ENCODE measurements at places on chromosomes 7 and 10.

DNA sequence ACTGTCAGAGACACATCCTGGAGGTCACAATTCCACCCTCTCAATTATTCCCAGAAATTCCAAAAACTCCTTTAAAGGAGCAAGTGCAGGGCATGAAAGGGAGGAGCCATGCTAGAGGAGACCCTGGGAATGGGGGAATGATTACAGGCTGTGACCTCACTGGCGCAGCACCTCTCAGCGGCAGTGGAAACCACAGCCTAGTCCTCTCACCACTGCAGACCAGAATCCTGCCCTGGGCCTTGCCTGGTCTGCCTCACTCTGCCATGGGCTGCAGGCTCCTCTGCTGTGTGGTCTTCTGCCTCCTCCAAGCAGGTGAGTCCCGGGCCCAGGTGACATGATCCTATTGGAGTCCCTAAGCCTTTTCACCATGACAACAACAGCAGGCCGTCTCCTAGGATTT is 50.5 kb upstream of the PRSS58 start:
- DNase-seq, result no peak

DNA sequence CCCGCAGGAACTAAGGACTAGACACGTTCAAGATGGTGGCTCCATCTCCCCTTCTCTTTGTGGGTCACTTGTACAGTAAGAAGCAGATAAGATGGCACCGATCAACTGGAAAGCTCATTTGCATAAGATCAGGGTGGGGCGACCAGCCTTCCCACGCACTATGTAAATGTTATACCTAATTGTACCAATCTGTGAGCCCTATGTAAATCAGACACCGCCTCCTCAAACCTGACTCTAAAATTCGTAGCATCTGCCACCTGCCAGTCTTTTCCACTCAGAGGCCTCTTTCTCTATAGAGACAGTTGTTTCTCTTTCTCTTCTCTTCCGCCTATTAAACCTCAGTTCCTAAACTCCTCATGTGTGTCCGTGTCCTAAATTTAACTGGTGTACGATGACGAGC is 324.5 kb downstream of the PHF14 start:
- no peak for DNase-seq

- no peak for DNase-seq
Observed at GRCh38 chr7:158428837-158429753, 158.5 kb downstream of the PTPRN2 start.

DNA sequence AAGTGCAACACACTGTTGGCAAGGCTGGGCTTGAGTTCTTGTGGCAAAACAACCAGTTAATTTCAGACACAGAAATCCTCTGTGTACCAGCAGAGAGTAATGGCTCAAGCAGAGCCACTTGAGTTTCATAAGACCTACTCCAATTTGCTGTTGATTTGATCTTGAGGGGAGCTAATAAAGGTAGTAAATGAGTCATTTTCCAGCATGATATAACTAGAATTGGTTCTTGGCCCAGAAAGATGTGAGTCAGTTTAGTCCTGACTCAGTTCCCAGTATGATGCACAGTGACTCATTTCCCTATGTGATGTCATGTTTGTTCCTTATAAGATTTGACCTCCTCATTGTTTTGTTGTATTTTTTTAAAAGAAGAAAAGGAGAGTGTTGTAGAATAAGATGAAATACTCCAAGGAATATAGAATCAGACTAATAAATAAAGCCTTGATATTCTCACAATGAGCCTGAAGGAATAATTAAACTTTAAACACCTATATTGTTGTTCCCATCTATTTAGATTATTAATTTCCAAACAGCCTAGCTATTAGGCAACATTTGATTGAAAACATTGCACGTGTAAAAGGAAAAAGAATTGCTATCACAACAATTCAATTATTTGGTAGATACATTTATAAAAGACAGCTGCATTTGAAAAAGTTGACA is 186.2 kb downstream of the REEP3 start:
- peak; percentile 34 for DNase-seq

GRCh38 chr7:75038508-75038907 is 35.1 kb downstream of the RCC1L start:
- DNase-seq, result no peak

DNA sequence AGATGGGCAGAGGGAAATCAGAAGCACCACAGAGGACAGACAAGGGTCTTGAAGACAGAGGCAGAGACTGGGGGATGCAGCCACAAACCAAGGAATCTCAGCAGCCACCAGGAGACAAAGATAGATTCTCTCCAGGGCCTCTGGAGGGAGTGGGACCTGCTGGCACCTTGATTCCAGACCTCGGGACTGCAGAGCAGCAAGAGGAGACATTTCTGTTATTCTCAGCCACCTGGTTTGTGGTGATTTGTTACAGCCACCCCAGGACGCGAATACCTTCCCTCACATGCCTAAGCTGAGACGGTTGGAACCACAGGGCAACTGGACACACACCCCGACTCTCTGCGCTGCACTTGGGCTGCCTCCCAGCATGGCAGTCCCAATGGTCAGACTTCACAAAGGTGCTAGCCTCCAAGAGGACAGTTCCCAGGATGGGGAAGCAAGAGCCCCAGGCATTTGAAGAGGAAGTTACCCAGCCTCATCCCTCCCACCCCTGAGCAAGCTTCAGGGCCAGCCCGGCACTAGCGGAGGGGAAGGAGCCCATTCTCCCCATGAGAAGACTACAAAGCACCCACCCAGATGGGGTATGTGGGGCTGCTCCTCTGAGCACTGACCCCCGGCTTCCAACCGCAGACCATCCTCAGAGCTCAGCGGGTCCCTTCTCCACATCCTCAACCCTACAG is 104.6 kb upstream of the INSIG1 start:
- DNase-seq, result no peak

GRCh38 chr7:42572056-42572455 is 335.0 kb upstream of the GLI3 start:
- DNase-seq, result no peak

- no peak for DNase-seq
Observed at GRCh38 chr7:22944022-22944421, 69.9 kb downstream of the HYCC1 start.

GRCh38 chr10:71131508-71132088 is 80.8 kb upstream of the UNC5B start:
- DNase-seq, result no peak

DNA sequence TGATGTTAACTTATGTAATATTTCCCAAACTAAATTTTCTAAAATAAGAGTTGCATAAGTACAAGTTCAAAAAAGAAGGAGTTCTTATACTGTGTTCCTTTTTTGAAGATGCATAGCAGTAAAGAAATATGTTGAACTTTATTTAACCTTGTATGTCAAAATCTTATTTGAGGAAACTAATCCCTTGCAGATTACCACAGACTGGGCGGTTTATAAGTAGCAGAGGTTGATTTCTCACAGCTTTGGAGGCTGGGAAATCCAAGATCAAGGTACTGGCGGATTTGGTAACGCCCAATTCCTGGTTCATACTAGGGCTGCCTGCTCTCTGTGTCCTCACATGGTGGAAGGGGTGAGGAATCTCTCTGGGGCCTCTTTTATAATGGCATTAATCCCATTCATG is 68.5 kb downstream of the GNAT3 start:
- no peak for DNase-seq

- DNase-seq, result no peak
Observed at GRCh38 chr10:125230251-125230650, 69.9 kb upstream of the CTBP2 start.

GRCh38 chr7:102094316-102094650 is 192.4 kb upstream of the SH2B2 start:
- DNase-seq, result no peak

Measured in stimulated activated CD4-positive, alpha-beta T cell treated with anti-CD3 and anti-CD28 coated beads, TNF-alpha, amount 100 ng/mL, for 24 hours (primary cell).